ENCODE measurements at places on chromosomes 16 and 17.

DNA sequence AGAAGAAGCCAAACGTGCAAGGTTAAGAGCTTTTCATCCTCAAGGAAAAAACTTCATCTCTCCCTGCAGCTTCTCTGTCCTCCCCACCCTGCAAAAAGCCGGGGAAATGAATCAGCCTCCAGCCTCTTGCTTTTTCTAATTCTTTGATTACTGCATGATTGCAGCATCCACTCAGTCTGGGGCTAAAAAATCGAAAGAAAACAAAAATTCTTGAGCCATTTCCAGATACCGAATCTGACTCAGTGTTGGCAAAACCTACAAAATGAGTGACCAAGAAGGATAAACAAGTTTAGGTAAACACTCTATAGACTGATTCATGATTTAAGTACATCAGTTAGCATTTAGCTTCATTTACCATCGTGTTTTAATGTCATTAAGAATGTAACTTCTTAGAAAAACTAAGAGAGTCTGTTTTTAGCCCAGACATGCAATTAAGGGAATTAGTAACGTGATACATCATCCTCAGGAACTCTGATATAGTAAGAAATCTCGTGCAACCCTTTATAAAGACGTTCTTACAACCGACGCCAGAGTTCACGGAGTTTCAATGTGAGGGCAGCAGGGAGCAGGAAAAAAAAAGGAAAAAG is 287.3 kb upstream of the FOXF1 start:
- no peak for DNase-seq

- peak; percentile 62 for DNase-seq
These were observed 7.0 kb upstream of the MAF start for GRCh38 chr16:79607587-79607986.

- DNase-seq, result no peak
These were observed 49.5 kb upstream of the CCL1 start for GRCh38 chr17:34412534-34412933.

DNA sequence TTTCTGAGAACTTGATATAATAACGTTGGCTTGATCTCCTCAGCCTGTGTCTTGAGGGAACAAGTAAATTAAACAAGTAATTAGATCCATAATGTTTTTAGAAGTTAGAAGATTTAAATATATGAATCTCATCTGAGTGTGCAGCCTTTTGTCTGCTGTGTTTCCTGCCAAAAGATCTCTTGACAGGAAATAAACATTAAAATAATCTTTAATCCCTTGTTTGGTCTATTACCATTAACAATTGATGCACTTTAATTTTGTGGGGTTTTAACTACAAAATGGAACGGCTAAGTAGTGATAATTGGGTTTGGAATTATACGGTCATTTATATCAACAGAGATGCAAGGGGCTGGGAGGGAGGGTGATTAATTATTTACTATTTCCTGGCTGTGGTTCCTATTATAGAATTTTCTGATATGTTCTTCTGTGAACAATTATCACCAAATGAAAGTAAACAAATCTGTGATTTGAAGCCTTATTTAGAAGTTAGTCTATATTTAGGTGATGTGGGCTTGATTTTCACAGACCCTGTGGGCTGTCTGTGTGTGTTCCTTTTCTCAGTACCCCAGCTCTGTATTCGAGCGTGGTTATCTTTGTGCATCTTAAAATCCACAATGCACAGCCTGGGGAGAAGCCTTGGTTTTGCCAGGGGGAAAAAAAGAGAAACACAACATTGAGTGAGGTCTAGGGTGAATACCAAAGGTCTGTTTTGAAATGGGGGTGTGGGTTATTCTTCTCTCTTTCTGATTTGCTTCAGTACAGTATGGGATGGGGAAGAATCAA is 556.1 kb downstream of the WWOX start:
- DNase-seq, result no peak

GRCh38 chr17:1365445-1366039 is 34.5 kb downstream of the YWHAE start:
- peak; percentile 62 for DNase-seq

All from HT1080 (cell line).